ENCODE measurements at places on chromosomes 16 and 17.
A peak's percentile ranks its signal among the peaks of the same experiment; 100 is the strongest.

DNA sequence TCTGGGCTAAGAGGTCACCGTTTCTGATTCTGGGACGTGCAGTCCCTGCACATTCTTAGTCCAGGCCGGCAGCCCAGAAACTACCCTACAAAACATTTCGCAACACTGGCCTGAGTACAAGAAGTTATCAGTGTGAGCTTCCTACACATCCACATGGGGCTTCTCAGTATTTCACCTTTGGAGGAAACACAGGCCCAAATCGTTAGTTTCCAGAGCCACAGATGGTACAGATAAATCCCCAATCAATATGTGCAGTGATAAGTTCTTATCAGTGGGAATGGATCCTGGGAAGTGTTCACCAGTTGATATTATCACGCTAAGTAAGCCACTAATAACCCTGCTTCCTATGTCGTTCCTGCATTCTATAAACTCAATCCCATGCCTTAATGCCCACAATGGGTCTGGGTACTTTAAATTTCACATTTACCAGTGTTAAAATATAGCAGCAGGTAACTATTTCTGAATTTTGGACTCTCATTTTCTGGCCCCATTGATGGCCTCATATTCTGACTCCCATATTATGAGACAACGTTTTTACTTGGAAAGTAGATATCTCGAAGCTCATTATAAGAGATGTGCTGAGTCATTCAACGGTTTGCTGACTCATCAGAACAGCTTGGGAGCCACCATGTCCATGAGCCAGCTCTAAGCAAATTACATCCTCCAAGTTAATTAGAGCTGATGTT, 370.2 kb upstream of the MAF start:
- DNase-seq = no peak

DNA sequence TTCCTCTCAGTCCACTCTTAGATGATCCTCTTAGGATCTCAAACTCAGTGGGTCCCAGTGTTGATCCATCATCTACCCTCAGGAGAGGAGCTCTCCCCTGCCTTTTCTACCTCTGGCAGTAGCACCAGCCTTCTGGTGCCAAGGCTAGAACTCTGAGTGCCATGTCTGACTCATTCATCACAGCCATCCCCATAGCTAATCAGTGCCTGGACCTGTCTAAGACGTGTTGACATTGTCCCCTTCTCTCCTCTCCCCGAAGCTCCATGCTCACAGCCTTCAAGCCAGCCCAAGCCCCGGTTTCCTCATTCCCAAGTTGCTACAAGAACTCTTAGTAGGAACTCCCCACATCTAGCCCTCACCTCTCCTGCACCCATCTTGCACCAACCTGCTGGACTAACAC, 73.5 kb upstream of the GRIN2A start:
- DNase-seq = no peak

- DNase-seq = no peak
These were observed 189.7 kb downstream of the CNTNAP4 start for GRCh38 chr16:76466871-76467270.

GRCh38 chr17:78889531-78889930, 13.5 kb downstream of the CEP295NL start:
- DNase-seq = no peak

- peak; percentile 45 for DNase-seq
These were observed 7.9 kb downstream of the TBX4 start for GRCh38 chr17:61459939-61460718.

GRCh38 chr16:89366561-89367537, 123.5 kb downstream of the ANKRD11 start:
- DNase-seq = no peak

GRCh38 chr16:88022076-88023042, 71.1 kb downstream of the BANP start:
- no peak for DNase-seq

GRCh38 chr17:41599680-41600079, 12.9 kb downstream of the KRT16 start:
- DNase-seq = no peak

- peak; percentile 81 for DNase-seq
These were observed at the start of gene WIPI1 for GRCh38 chr17:68457168-68457538. Gene WIPI1, minus strand, starts transcription at chr17:68457496. Its CDS starts 75 bp downstream, at chr17:68457421.

GRCh38 chr16:19607616-19608280, 52.2 kb downstream of the VPS35L start:
- DNase-seq = no peak

DNA sequence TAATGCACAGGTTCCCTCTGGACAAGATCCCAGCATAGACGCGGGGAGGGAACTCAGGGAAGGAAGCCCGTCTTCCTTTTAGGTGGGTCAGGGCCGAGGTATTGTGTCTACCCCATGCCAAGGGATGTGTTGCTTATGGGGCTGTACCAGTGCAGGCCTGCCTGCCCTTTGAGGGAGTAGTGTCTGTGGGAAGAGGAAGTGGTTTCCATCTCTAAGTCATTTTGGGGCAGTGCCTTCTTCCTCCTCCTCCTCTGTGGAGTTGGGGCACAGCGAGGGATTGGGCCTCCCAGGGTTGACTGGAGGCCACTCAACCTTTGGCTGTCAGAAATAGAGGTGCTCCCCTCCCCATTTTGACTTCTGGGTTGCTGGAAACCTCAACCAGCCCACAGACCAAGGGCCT, 26.5 kb downstream of the GJD3 start:
- DNase-seq = no peak

DNA sequence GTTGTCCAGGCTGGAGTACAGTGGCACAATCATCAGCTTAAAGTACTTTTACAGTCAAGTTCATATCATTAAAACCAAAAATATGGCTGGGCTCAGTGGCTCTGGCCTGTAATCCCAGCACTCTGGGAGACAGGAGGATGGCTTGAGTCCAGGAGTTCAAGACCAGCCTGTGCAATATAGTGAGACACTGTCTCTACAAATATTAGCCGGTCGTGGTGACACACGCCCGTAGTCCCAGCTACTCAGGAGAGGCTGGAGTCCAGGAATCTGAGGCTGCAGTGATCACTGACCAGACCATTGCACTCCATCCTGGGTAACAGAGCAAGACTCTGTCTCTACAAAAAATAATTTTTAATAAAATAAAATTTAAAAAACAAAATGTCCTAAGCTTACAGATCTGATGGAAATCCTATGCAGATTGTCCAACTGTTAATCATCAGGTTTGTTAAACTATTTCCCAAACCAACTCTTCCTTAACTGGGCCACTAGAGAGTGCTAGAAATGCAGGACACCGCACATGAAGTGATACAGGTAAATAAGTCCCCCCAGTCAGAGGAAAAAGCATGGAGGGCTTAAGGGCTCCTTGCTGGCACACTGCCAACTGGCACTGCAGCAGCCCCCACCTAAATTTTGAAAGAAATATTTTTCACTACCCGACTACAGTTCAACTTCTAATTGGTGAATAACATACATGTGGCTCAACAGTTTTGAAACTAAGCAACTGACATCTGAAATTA, 2.8 kb downstream of the USP22 start:
- no peak for DNase-seq

GRCh38 chr16:52545898-52546266, 1.1 kb downstream of the TOX3 start:
- no peak for DNase-seq

DNA sequence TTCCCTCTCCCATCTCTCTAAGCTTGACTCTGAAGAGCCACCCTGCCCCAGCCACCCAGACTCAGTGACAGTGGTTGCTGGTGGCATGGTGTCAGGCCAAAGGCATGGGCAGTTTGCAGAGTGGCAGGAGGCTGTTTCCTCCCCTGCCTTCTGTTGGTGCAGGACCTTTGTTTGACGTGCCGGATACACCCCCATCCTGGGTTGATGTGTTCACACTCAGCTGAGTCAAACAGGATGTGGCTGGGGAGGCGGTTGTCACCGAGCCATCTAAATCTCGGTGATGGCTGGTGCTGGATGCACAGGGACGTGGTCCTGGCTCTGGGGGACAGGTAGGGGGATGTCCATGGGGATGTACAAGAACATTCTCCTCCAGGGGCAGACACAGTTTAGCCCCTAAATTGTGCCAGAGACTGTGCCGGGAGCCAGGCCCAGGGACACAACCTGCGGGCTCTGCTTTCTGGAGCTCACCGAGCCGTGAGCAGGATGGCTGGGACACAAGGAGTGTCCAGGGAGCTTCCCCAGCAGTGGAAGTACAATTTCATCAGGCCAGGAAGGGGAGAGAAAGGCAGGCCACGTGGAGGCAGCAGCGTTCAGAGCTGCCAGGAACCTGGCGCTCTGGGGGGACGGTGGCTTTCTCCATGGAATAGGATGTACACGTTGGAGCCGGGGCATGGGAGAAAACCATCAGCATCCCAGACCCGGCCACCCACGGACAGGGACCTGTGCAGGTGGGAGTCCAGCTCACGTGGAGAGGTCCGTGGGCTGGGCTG, 264.2 kb downstream of the SEC14L1 start:
- no peak for DNase-seq

GRCh38 chr17:3981455-3981854, 17.2 kb upstream of the ATP2A3 start:
- DNase-seq = peak; percentile 66
